Left kidney (tissue), 8 donors: ENCODE measurements at places on chromosomes 12 and 14. TPM values are rescaled to one million over a fixed set of nuclear protein-coding genes. Genes with fewer than 3 reads are reported as not detected.

PTPRO gene
- polyA plus RNA-seq = 257 TPM

NFKBIA gene
- polyA plus RNA-seq = 45.0 TPM

P2RX7 gene
- polyA plus RNA-seq = 1.0 TPM

GDF3 gene
- polyA plus RNA-seq = 0.48 TPM

GRCh38 chr14:92633274-92633616 is 115.2 kb downstream of the LGMN start:
- no peak for DNase-seq

GRCh38 chr12:93825501-93825888 is 148.3 kb downstream of the CRADD start:
- no peak for DNase-seq

- DNase-seq = no peak
These were observed 47.1 kb downstream of the NCOR2 start for GRCh38 chr12:124520265-124520701.

DNA sequence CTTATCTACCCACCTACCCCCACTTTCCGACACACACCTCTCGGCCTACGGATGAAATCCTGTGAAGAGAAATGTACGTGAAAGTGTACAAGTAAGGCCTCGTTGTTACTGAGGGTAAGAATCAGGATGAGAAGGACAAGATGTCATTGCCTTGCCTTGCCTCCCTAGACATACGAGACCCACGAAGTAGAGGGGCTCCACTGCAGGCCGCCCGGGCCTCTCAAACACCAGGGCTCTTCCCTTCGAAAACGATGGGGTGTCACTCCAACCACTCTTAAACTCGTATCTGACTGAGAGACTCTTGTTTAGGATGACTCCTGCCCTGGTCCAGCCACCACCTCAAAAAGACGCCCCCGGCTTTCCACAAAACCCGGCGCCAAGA is 498 bp downstream of the RACGAP1 start:
- DNase-seq = no peak

- no peak for DNase-seq
These were observed 111.7 kb downstream of the SLC25A21 start for GRCh38 chr14:37060496-37061260.

- DNase-seq = no peak
These were observed 81.0 kb downstream of the DUSP16 start for GRCh38 chr12:12481631-12482030.

- DNase-seq = no peak
These were observed 62.8 kb downstream of the TMCC3 start for GRCh38 chr12:94587266-94588241.

DNA sequence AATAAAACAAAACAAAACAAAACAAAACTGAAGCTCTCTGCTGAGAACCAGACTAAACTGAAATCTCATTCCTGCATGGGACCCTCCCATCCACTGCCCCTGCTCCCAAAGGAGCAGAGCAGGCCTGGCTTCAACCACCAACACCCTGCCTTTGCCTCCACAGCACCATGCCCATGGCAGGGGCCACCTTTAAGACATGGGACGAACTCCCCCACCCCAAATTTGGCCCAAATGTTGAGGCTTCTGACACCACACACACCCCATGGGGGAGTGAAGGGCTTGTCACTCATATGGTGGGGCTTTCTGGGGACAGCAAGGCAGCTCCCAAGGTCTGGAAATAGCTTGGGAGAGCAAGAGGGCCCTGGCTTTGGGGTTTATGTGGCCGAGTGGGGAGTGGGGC is 177.2 kb downstream of the KIF26A start:
- no peak for DNase-seq

GRCh38 chr14:105173901-105174894 is 5.6 kb upstream of the JAG2 start:
- DNase-seq = no peak
